ENCODE measurements at places on chromosomes 7 and 10. TPM values are rescaled to one million over a fixed set of nuclear protein-coding genes. Genes with fewer than 3 reads are reported as not detected.

UPK3B gene
- total RNA-seq, result not detected

ZNF727 gene
- total RNA-seq, result not detected

UNCX gene
- total RNA-seq, result not detected

HOXA4 gene
- total RNA-seq, result not detected

FBXO24 gene
- total RNA-seq, result 0.86 TPM

FFAR4 gene
- not detected for total RNA-seq

SPDYE3 gene
- total RNA-seq, result not detected

UCMA gene
- not detected for total RNA-seq

ASIC3 gene
- total RNA-seq, result not detected

TMEM270 gene
- total RNA-seq, result not detected

HOGA1 gene
- 0.44 TPM for total RNA-seq

PHTF2 gene
- total RNA-seq, result 55.5 TPM

CXCL12 gene
- 1.6 TPM for total RNA-seq

ANKRD30A gene
- not detected for total RNA-seq

COBL gene
- not detected for total RNA-seq

HOXA5 gene
- under 0.01 TPM for total RNA-seq

OAT gene
- total RNA-seq, result 178 TPM

SLC13A4 gene
- total RNA-seq, result 0.14 TPM

CYP3A4 gene
- not detected for total RNA-seq

CCDC201 gene
- not detected for total RNA-seq

AZGP1 gene
- total RNA-seq, result not detected

TYW1B gene
- 4.8 TPM for total RNA-seq

ANKRD1 gene
- 7.0 TPM for total RNA-seq

SLC26A5 gene
- total RNA-seq, result not detected

MKI67 gene
- total RNA-seq, result 42.9 TPM

SND1 gene
- total RNA-seq, result 267 TPM

NUTM2E gene
- total RNA-seq, result not detected

LIPM gene
- total RNA-seq, result not detected

NAT16 gene
- not detected for total RNA-seq

SNX10 gene
- total RNA-seq, result 0.72 TPM

TSPAN15 gene
- total RNA-seq, result 17.1 TPM

CCDC172 gene
- total RNA-seq, result not detected

SLC29A4 gene
- 1.0 TPM for total RNA-seq

SPDYE2B gene
- not detected for total RNA-seq

ZNF438 gene
- 4.6 TPM for total RNA-seq

PRLHR gene
- not detected for total RNA-seq

ANKRD22 gene
- not detected for total RNA-seq

PTEN gene
- total RNA-seq, result 150 TPM

ZNF32 gene
- total RNA-seq, result 18.8 TPM

CTAGE8 gene
- under 0.01 TPM for total RNA-seq

RET gene
- total RNA-seq, result 0.22 TPM

NEUROD6 gene
- total RNA-seq, result not detected

OR2A12 gene
- not detected for total RNA-seq

TSPAN33 gene
- total RNA-seq, result 0.66 TPM

NUP42 gene
- total RNA-seq, result 21.8 TPM

NRG3 gene
- under 0.01 TPM for total RNA-seq

All from placental pericyte (primary cell).